Left renal cortex interstitium (tissue), 4 donors: ENCODE measurements at places on chromosomes 6 and 20. TPM values are rescaled to one million over a fixed set of nuclear protein-coding genes. Genes with fewer than 3 reads are reported as not detected.

DNA sequence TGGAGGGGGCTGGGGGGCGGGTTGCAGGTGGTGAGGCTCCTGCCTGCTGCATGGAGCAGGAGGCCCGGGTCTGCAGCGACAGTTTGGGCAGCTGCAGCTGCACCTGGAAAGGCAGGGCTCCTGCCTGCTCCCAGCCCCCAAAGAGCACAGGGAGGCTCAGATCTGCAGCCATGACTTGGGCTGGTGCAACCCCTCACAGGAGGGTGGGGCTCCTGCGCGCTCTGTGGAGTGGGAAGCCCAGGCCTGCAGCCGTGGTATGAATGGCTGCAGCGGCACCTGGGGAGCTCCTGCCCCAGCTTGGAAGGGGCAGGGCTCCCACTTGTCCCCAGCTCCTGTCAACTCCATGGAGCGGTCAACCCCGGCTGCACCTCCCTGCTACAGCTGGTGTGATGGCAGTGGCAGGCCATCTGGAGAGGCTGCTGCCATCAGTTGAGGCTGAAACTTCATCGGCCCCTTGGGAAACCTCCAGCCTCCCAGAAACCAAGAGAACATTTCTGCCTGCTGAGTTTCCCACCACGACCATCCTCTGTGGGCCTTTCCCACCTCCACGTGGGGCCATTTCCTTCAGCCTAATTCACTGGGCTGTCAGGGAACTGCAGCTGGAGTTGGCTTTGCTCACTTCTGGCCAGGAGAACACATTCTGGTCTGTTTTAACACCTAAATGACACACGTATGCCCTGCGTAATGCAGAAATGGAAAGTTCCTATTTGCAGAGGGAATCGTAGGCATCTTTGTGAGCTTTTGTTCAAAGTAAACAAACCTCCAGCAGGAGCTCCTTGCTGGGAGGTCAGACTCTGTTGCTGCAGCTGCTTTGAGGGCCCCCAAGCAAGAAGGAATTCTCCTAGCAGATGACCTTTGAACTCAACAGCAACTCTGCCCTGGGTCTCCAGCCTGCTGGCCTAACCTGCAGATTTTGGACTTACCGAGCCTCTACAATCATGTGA is 429.0 kb downstream of the PREX1 start:
- DNase-seq = no peak

GRCh38 chr20:24663496-24663895 is 194.1 kb downstream of the SYNDIG1 start:
- no peak for DNase-seq

- no peak for DNase-seq
Measured at GRCh38 chr6:160070427-160070826, 51.2 kb upstream of the SLC22A1 start.

Gene PROCR
- polyA plus RNA-seq = 10.0 TPM

- no peak for DNase-seq
Measured at GRCh38 chr20:36015806-36016403, 47.5 kb downstream of the CNBD2 start.

Gene BANF2
- polyA plus RNA-seq = not detected

Gene TMEM200A
- polyA plus RNA-seq = 28.7 TPM

DNA sequence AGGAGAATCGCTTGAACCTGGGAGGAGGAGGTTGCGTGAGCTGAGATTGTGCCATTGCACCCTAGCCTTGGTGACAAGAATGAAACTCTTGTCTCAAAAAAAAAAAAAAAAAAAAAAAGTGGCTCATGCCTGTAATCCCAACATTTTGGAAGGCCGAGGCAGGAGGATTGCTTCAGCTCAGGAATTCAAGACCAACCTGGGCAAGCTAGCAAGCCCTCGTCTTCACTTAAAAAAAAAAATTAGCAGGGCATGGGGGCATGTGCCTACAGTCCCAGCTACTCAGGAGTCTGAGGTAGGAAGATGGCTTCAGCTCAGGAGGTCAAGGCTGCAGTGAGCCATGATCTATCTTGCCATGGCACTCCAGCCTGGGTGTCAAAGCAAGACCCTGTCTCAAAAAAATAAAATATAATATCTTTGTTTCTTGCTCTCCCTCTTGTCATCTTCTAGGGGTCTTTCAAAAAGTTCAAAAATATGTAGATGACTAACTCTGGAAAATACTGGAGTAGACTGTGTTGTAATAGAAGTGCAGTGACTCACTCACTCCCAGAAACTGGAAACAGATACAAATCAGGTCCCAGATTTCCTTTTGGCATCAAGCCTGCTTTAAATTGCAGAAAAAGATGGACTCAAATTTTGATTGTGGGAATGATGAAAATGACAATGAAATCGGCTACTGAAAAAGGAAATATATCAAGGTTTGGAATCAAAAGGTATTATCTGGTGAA is 2.8 kb upstream of the GINM1 start:
- DNase-seq = no peak

GRCh38 chr6:154558984-154559383 is 48.5 kb upstream of the CNKSR3 start:
- no peak for DNase-seq
